Hematopoietic multipotent progenitor cell treated with erythropoietin and hydrocortisone succinate and interleukin-3 and kit ligand, for 15 days (in vitro differentiated cells): ENCODE measurements at places on chromosomes 4 and X.

GRCh38 chr4:154030152-154030551, 241.3 kb upstream of the SFRP2 start:
- no peak for DNase-seq

GRCh38 chrX:69211701-69212100, 46.4 kb upstream of the PJA1 start:
- no peak for DNase-seq

DNA sequence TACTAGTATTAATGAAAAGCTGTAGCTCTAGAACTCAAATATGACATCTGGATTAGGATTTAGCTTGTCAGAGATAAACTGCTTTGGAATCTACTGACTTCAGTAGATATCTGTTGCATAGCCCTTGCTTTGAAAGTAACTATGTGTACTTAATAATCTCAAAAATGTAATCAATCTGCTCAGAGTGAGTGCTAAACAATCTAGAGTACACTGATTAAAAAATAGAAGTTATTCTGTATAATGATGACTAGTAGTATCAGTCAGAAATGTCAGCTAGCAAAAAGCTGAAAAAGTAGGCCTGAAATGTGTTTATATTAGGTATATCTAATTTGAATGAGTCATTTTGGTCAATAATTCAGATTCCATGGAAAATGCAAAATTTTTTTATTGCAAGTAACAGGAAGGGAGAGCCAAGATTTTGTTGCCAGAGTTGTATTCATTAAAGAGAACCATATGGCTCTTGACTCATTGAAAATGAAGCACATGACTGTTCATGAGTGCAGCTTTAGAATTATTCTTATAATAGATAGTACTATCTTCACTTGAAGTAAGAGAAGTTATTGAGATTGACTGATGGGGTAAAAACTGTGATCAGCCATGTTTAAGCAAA, 20.0 kb downstream of the CLCN3 start:
- DNase-seq = no peak

- no peak for DNase-seq
Observed at GRCh38 chrX:30495468-30495867, 82.1 kb downstream of the TASL start.

DNA sequence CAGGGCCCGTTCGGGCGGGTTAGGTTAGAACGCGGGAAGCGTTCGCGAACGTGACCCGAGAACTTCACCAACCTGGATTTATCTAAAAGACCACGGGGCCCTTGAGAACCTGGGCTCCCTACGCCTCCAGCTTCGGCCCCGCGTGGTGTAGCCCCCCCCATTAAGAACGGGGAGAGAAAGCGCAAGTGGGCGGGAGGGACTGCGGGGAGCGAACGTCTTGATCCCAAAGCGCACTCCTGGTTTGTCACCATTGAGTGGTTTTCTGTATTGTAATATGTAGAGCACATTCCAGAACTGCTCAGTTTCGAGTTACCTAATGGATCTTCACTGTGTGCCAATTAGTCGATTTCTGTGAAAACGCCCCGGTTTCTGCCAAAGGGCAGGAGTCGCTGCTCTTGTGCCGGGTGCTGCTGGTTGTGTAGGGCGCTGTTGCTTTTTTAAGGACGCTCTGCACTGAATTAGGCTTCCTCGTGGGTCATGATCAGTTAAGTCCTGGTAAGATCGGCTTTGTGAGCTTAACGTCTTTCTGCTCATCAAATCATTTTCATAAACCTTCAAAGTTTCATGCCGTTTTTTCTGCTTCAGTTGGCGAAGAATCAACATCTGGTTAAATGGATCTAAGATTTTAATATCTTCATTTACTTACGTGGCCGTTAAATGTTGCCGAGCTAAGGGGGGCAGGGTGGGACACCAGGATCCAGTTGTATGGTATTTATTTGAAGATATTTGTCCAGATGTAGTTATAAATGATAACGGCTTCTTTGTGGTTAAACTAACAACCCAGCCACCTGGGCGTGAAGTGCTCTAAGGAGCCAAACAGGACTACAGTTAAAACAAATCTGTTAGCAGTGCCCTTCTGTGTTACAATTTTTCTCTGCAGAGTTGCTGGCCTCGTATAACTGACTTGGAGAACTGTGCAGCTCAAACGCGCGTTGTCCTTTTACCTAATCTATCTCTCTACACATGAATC, 809 bp downstream of the MND1 start:
- DNase-seq = peak; percentile 52

DNA sequence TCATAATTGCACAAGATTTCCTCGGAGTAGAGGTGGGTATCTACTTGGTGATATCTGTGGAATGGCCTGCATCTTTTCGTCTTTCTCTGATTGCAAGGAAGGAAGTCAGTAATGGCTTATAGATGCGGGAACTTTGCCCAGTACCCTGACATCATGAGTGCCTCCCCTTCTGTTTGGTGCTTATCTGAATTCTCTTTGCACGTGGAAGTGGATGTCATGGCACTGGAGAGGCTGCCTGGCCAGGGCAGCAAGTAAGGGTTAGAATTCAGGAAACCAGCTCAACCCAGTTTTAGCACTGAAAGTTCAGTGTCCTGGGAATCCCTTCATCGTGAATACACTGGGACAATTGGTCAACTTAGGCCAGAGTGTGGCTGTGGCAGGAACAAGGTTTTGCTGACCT, 83.5 kb upstream of the RAPGEF2 start:
- no peak for DNase-seq

DNA sequence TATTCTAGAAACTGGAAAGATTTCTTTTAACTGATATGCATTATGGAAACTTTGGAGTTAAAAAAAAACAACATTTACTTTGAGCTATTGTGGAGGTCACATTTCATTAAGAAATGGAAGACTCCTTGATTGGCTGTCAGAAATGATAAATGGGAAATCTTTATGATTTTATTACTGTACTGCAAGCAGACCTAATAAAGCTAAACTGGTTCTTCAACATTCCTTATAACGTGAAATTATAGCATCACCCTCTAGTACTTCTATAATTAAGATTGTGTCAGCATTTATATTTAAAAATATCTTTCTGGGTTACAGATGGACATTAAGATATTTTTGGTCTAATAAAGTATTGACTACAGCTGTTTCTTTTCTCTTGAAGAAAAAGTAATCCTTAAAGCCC, 213.8 kb upstream of the PACRGL start:
- no peak for DNase-seq
